ENCODE measurements at places on chromosomes 11 and 22. TPM values are rescaled to one million over a fixed set of nuclear protein-coding genes. Genes with fewer than 3 reads are reported as not detected.

ADAMTS8 gene
- not detected for total RNA-seq

SELENOM gene
- total RNA-seq: 8.1 TPM

GP1BB gene
- total RNA-seq: 0.37 TPM

SLC15A3 gene
- total RNA-seq: 5.5 TPM

PRAME gene
- 1.2 TPM for total RNA-seq

IGSF9B gene
- 18.7 TPM for total RNA-seq

CHRM1 gene
- not detected for total RNA-seq

KIRREL3 gene
- not detected for total RNA-seq

DNA sequence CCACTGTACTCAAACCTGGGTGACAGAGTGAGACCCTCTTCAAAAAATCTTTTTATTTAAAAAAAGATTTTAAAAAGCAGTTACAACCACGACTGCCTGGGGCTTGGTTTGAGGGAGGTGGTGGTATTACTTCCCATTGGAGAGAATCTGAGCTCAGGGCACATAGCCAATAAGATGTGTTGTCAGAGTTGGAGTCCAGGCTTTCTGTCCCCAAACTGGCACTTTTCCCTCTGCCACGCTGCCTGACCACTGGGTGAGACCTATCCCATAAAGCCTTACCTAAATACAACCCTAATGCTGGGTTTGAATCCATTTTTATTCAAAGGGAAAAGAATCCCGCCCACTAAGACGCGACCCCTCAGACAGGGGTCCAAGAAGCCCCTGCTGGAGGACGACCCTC is 11.5 kb downstream of the CHADL start:
- no peak for DNase-seq

- no peak for DNase-seq
These were observed 44.3 kb upstream of the JAM3 start for GRCh38 chr11:134024420-134025081.

- DNase-seq: no peak
These were observed 26.8 kb upstream of the CELSR1 start for GRCh38 chr22:46564084-46564714.

- no peak for DNase-seq
These were observed 245.8 kb downstream of the JRKL start for GRCh38 chr11:96635655-96636054.

GRCh38 chr11:129705341-129705740 is 110.3 kb upstream of the TMEM45B start:
- no peak for DNase-seq

GRCh38 chr11:45560913-45561281 is 104.5 kb downstream of the CHST1 start:
- no peak for DNase-seq

DNA sequence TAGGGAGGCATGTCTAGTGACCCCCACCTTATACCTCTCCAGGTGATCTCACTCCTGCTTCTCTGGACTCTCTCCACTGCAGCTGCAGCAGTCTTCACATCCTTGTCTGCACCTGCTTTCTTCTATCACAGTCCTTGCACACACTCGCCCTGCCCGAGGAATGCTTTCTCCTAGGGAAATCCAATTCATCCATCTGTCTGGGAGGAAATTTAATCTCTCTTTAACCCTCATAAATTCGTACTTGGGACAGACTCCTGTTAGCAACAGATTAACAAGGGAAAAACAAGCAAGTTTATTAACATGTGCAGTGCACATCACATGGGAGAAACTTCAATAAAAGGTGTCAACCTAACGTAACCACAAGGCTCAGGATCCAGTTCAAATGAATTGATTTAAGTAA is 11.3 kb upstream of the RCN1 start:
- no peak for DNase-seq

- DNase-seq: no peak
These were observed 7.5 kb upstream of the CSTF3 start for GRCh38 chr11:33168709-33169200.

DNA sequence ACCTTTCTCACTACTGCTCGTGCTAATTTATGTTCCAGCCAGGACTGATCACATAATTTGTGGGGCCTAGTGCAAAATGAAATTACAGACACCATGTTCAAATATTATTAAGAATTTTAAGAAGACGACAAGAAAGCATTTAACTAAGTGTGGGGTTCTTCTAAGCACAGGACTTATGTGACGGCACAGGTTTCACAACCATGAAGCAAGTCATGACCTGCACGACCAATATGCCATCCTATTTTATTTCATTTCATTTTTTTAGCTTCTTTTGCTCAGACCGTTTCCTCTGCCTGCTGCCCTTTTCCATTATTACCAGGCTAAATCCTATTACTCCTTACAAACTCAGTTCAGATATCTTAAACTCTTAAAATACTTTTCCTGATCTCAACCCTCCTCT is 462.5 kb downstream of the AASDHPPT start:
- no peak for DNase-seq

DNA sequence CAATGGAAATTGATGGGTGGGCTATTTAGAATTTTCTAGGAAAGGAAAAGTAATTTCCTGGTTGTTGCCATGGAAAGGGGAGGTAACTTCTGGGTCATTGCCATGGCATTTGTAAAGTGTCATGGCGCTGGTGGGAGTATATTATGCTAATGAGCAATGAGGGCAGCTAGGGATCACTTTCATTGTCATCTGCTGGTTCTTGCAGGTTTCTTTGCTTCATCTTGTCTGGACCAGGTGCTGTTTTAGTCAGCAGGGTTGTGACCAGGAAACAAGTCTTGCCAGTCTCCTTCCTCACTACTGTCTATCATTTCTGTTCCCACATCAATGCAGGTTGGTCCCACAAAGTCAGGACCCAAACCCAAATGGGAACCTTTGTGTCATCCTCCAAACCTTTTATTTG is 237.6 kb upstream of the C11orf87 start:
- no peak for DNase-seq

GRCh38 chr11:64859542-64860414 is 15.3 kb upstream of the CDC42BPG start:
- DNase-seq: peak; percentile 24

DNA sequence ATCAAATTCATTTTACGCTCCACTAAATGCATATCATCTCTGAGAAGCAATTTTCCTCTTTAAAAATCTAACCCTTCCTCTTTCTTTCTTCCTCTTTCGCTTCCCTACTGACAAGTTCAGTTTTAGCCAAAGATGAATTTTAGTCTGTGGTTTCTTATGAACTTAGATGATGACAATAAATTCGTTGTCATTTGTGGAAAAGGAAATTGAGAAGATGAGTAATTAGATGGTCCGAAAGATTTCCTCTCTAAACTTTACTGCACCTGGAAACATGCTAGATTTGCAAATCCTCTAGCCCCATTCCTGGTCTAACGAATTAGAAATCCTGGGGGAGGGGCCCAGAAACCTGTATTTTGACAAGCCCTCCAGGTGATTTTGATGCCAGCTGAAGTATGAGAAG is 855.4 kb upstream of the CHORDC1 start:
- DNase-seq: no peak

- no peak for DNase-seq
These were observed 227.1 kb downstream of the CEP164 start for GRCh38 chr11:117554601-117555333.

GRCh38 chr11:10076458-10077141 is 217.4 kb downstream of the SBF2 start:
- no peak for DNase-seq

DNA sequence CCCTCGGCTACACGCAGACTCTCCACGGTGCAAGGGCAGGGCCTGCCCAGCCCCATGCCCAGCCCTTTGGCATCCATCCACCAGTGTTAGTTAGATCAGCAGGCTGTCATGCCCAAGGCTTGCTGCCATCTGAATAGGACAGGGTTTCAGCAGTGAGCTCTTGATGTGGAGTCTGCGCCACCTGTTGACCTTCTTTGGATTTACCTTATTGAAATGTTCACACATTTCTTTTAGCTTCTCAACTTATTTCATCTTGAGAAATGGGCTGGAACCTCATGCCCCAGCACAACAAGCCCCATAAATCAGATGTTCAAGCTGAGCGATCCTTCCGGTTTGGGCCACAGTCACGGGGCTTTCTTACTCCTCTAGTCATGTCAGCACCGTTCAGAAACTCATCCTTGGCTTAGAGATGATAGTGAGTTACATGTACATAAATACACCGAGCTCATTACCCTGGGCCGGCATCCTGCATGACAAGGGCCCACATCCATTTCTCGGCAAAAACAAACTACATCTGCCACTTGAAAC is 61.7 kb downstream of the PARVB start:
- no peak for DNase-seq

DNA sequence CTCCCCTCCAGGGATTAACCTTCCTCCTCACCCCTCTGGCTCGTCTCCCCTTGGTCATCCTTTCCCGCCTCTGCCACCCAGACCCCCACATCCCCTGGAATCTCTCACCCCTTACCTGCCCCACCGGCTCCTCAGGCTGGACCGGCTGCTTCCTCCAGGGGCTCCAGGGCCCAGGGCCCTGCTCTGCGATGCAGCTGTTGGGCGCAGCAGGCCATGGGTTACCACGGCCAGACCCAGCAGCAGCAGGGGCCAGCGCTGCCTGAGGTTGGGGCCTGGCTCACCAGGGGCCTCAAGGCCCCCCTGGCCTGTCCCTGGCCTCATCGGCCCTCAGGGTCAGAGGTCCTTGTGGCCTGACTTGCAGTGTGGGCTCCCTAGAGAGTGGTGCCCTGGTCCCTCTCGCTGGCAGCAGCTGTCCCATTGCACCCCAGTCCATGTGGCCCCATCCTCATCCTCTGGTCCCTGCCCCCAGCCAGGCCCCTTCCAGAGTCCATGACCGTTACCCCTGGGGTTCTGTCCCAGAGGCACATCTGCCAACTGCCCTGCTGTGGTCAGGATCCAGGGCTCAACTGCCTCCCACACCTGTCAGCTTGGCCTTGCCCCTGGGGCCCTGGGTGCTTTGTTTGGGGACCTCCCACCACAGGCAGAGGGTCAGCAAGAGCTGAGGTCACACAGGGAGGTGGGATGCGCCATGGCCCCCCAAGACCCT is at the start of gene IGLL1:
Gene IGLL1 (minus strand): TSS at position 421 of the 706 bp plus-strand sequence. CDS start 100 bp downstream, at position 321.
- DNase-seq: no peak

DNA sequence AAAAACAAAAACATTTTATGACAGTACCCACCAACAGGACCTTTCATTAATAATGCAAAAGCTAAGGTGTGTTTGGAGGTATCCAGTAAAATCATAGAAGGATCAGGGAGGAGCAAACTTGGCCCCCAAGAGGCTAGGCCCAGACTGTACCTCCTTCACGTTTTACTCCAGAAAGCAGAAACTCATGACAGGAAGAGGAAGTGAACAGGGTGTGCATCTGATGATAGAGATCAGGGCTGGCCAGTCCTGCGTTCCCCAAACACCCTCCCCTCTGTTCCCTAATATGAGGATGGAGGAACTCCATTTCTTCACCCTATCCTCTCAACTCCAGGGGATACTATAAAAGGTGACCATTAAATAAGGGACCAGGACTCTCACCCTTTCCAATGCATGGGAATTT is 10.2 kb upstream of the MS4A12 start:
- no peak for DNase-seq

DNA sequence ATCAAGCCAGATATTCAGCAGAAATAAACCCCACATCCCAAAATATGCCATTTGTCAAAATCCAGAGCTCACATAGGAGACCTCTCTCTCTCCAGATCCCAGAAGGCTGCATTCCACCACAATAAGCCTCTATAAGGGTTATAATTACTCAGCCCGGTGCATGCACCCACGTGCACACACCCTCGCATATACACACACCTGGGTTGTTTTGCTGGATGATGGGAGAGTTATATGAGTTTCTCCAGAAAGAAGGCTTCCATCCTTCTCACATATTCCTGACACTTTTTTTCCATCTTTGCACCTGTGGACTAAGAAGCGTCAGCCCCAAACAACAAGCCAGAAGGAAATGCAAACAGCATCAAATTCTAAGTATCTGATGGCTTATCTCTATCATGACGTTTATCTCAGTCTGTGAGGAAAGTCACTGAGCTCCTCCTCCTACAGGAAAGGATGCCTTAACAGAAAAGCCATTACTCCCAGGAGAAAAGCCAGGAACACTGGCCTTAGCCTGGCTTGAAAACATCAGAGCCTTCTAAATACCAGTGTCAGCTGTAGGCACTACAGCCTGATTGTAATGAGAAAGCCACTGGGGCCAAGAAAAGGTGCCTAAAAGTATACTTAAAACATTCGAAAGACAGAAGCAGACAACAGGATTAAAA is 253.2 kb downstream of the LARGE1 start:
- no peak for DNase-seq

- DNase-seq: no peak
These were observed 224.2 kb downstream of the GUCY1A2 start for GRCh38 chr11:106794058-106794457.

DNA sequence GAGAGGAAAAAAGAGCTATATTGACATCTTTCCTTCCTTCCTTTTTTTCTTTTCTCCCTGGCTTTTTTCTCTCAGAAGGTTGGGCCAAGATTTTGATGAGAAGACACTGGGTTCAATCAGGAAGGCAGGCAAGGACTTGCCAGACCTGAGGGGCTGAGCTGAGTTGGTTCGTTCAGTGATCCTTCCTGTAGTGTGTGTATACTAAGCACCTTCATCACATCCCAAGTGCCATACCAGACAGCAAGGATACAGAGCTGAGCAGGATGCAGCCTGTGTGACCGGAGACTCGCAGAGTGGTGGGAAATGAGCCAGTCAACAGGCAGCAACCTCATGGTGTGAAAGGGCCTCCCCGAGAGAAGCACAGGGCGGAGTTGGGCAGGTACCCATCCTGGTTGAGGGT is 95.5 kb downstream of the SPON1 start:
- DNase-seq: no peak

DNA sequence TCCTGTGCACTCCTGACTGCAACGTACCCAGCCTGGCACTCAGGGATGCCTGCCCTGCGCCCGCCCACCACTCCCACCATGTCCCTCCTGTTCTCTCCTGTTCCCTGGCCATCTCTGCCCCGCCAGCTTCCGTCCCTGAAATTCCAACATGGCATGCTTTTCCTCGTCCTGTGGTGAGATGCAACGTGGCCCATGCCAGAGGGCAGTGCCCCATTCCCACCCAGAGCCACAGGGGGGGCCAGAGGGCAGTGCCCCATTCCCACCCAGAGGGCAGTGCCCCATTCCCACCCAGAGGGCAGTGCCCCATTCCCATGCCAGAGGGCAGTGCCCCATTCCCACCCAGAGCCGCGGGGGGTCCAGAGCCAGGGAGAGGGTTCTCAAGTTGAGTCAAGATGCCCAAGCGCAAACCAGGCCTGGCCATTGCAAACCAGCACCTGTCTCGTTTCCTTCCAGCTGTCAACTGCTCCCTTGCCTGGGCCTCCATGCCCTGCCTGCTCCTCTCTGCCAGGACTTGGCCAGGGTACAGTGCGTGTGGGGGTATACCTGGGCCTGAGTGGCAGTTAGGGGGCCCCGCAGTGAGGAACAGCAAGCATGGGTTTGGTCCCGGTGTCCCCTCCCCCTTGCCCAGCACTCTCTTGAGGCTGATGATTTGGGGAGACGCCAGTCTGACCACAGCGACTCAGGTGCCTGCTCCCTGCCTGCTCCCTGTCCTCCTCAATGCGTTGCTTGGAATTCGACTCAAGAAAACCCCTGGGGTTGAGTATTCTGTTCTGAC is 14.6 kb downstream of the B3GAT1 start:
- DNase-seq: no peak

Data from activated T-cell treated with anti-CD3 and anti-CD28 coated beads, Interleukin-2, amount 50 U/mL, for 4 hours (primary cell).